ENCODE measurements at places on chromosomes 2 and 18.

DNA sequence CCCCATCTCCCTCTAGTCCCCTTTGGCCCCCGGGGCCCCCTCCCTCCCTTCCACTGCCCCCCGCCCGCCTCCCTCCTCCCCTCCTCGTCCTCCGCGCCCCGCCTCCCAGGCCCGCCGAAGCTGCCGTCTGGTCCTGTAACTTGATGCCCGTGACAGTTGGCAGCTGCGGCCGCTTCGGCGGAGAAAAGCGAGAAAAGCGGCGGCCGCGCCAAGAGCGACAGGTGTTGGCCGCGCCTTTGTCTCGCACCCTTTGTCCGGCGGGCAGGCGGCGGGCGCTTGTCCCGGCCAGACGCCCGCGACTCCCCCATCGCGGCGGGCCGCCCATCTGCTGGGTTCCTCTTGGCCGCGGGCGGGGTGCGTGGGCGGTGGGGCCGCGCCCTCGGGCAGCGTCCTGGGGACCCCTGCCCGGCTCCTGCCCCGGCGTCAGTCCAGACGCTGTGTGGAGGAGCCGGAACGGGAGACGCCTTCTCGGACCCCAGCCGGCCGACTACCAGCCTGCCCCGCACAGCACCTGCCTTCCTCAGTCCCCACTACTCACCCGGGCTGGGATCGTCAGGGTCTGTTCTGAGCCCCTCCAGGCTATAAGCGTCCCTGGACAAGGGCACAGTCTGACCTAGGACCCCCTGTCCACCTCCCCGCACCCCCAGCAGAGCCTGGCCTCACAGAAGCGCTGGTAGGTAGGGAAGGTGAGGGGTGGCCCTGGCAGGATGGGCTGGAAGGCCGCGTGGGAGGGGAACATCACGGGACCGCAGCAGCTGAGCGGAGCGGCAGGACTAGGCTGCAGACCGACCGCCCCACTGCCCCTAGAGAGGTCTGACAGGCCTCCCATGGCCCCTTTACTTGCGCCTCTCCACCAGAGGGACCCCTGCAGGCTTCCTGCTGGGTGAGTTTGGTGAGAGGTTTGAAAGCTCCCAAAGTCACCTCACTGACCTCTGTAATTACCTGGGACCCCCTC lies 1.2 kb upstream of the HES6 start:
- DNase-seq = peak; percentile 18

DNA sequence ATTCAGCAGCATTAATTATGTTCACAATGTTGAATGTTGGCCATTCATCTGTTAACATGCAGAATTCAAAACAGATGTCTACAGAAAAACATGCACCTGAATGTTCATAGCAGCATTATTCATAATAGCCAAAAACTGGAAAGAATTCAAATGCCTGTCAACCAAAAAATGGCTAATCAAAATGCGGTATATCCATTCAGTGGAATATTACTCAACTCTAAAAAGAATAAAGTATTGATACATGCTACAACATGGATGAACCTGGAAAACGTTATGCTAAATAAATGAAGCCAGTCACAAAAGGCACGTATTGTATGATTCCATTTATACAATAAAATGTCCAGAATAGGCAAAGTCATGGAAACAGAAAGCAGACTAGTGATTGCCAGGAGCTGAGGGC lies 68.0 kb downstream of the CCDC88A start:
- no peak for DNase-seq

- no peak for DNase-seq
Measured at GRCh38 chr2:48824116-48824515, 68.6 kb upstream of the LHCGR start.

DNA sequence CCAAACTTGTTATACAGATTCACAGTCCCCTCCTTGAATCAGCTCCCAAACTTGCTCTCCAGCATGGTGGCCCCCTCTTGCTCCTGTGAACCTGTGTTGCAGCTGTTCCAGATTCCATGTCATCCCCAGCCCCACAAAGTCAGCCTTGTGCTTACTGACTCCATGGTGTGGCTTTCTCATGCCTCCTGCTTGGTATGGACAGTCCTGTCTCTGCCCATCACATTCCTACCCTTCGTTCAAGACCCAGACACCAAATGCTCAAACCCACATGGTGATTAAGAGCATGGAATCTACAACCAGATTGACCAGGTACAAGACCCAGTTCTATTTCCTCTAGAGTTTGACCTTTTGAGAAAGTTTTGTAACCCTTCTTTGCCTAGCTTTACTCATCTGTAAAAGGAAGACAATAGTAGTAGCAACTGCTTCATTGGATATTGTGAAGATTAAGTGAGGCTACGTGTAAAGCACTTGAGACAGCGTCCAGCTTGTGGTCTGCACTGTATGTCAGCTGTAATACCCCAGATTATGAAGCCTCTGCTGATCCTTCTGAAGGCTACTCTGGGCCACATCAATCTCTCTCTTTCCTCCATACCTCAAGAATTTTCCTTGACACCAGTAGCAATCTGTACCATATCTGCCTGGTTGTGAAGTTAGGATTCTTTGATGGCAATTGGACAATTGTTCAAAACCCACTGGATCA lies 146.4 kb upstream of the HAAO start:
- no peak for DNase-seq

DNA sequence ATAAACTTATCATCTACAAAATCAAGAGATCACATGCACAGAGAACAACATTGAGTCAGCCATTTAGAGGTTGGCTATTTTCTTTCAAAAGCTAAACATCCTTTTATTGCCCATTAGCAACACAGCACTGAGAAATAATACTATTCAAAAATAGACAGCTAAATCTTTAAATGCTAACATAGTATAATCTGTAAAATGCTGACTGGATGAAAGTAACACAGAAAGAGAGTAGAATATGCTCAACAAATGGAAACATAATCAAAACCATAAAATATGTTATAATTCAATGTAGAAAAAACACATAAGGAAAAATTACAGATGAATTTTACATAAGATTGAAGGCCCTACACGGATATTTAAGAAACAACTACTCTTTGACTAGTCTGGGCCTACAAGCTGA lies 56.5 kb upstream of the COL3A1 start:
- DNase-seq = no peak

- DNase-seq = no peak
Measured at GRCh38 chr2:8344144-8345097, 337.4 kb upstream of the ID2 start.

- DNase-seq = no peak
Measured at GRCh38 chr2:98369710-98370239, 23.5 kb downstream of the CNGA3 start.

Measured in stimulated activated CD4-positive, alpha-beta T cell treated with anti-CD3 and anti-CD28 coated beads, Interleukin-4, amount 100 ng/mL, for 1 hour (primary cell).